ENCODE measurements at places on chromosomes 13 and 19.
A peak's percentile ranks its signal among the peaks of the same experiment; 100 is the strongest.

DNA sequence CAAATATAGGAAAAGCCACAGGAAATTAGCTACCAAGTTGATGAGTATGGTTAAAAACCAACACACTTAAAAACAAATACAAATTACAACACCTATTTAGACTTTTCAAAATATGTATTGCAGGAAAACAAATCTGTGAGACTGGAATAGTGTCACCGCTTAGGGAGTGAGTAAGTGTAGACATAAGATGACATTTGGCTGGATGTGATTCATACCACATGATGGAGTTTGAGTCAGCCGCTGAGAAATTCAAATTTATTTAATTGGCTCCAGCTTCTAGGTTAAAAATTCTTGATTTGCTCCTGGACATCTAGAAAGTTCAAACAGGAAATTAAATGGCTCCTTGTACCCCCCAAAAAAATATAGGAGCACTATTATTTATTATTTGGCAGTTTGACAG lies 531.7 kb downstream of the SLITRK1 start:
- DNase-seq = no peak

DNA sequence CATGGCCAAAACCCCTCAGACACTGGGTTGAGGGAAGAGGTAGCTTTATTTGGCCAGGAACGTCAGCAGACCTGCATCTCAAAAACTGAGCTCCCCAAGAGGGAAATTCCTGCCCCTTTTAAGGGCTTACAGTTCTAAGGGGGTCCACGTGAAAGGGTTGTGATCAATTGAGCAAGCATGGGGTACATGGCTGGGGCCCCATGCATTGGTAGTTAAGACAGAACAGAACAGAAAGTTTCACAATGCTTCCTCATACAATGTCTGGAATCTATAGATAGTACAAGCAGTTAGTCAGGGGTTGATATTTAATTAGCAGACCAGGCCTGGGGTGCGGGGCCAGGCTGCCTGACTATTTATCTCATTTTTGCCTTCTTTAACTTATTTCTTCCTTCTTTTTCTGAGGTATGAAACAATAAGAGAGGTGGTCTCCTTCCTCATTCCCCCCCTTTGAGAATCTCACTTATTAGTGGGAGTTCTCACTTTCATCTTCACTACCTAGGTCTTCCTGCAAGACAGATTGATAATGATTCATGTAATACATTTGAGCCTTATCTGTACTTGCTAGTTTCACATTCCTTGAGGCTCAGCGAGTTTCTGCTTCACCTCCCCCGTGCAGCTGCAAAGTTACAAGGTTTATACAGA lies 84.8 kb downstream of the SLC25A15 start:
- DNase-seq = no peak

DNA sequence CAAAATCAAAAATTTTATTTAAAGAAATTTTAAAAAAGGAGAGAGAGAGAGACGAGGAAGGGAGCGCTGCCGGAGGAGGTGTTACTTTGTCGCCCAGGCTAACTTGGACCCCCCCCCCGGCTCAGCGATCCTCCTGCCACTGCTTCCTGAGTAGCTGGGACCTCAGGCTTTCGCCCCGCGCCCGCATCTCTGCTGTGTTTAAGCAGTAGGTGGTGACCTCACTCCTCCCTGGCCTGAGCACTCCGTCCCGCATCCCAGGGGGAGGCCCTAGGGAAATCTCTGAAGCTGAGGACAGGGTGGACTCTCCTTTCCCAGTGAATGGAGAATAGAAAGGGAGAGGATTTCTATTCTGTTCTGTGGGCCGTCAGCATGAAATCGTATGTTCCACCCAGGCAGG lies 485 bp upstream of the ZNF845 start:
- peak; percentile 16 for DNase-seq

DNA sequence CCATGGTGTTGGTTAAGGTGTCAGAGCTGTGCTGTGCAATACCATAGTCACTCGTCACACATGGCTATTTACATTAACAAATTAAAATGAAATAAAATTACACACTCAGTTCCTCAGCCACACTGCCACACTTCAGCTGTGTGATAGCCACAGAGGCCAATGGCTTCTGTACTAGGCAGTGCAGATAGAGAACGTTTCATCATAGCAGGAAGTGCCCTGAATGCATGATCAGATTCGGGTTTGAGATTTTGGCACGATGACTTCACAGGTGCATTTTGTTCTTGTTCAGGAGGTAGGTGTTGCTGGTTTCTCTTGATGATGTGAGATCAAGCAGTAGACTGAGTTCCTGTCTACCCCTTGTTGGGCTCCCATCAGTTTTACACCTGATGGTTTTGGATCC lies 6.5 kb downstream of the ARMC6 start:
- no peak for DNase-seq

DNA sequence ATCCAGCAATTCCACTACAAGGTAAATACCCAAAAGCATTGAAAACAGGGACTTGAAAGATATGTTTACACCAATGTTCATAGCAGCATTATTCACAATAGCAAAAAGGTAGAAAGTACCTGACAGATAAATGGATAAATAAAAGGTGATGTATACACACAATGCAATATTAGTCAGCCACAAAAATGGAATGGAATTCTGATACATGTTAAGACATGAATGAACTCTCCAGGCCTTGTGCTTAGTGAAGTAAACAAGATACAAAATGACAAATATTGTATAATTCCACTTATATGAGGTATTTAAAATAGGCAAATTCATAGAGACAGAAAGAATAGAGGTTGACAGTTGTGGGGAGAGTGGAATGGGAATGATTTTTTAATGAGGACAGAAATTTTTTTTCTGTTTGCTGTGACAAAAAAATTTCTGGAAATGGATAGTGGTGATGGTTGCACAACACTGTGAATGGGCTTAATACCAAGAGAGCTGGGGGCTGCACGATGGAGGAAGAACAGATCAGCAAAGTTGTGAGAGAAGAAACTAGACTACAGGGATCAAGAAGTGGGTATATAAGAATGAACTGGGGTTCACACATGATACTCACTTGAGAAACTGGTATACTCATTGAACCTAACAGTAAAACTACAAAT lies 137.2 kb downstream of the MZT1 start:
- DNase-seq = no peak

GRCh38 chr19:47719047-47719859 lies 6.0 kb downstream of the EHD2 start:
- DNase-seq = no peak

DNA sequence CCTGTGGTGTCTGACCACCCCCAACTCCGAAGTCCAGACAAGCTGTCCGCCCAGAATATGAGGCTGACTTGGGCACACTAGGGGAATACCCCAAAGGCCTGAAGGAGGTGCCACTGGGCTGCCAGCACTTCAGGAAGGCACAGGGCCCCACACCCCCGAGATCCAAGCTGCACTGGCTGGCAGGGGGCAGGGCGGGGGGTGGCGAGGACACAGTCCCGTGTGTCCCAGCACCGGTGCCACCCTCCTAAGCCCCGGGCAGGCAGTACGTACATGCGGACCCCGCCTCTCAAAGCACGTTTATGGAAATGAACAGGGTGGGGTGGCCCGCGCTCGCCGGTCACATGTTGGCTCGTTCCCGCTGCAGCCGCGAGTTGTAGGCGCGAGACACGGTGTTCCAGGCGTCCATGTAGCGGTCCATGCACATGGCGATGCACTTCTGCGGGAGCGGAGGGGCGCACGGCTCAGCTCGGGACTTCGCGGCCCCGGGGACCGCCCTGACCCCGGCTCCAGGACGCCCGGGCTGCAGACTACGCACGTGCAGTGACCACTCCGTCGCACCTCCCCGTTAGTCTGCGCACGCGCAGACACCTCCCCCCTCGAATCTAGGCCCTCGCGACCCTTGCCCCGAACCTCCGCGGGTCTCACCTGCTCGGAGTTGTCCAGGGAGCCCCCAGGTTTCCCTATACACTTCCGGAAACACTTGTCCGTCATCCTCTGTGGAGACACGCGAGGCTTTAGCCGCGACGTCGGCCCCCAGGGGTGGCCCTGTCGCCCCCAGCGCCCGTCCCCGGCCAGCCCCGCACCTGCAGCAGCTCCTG lies 566 bp downstream of the TIMM13 start:
- no peak for DNase-seq

DNA sequence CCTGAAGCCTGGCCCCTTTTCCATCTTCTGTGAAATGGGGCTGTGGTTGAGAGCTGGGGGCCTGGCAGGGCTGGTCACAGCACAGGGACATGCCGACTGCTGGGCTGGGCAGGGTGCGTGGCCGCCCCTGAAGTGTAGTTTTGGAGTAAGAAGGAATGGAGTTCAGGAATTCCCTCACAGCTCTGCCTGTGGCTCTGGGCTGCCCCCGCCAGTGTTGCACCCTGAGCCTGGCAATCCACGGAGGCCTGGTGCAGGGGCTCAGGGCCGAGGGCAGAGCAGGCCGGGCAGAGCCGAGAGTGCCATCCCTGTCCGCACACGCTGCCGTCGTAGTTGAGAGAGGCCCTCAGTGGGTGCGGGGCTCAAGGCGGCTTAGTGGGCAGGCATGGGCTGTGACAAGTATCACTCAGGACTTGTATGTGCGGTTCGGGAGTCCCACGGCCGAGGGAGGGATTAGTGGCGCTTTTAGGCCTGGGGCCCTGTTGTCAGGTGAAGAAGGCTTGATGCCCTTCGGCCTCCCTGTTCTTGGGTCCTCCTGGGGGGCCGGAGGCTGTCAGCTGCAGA lies 9.7 kb downstream of the SPPL2B start:
- no peak for DNase-seq

- no peak for DNase-seq
These were observed 161.4 kb downstream of the EFNB2 start for GRCh38 chr13:106373989-106374572.

- DNase-seq = no peak
These were observed 40.9 kb upstream of the VSTM2B start for GRCh38 chr19:29484876-29485275.

DNA sequence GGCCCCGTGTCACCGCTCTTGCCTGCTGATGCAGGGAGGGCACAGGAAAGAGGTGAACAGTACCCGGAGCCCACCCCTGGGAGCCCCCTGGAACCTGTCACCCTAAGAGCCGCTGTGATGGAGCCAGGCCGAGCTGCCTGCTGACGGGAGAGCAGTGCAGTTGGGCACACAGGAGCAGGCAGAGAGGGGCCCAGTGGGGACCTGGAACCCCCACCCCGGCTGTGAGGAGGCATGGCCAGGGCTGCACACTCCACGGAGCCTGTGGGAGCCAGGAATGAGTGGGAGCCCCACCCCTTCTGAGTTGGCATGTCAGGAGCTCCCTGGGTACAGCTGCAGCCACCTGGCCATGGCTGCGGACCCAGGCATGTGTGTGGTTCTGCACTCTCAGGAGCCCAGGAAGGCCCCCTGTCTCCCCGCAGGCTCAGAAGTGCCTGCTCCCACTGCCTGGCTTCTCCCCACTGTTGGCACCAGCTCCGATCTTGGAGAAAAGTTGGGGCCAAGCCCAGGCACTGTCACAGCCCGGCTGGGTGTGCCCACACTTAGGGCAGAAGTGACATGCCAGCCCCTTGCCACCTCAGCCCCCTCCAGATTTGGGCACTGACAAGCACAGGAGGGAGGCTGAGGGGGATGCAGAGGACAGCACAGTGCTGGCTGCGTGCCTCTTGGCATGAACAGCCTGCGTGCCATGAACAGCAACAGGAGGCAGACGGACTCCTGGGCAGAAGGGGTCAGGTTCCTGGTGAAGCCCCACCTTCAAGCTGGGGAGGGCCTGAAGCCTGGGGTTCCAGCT lies 6.3 kb downstream of the CFAP97D2 start:
- no peak for DNase-seq

GRCh38 chr19:40165362-40165937 lies 25.8 kb upstream of the MAP3K10 start:
- DNase-seq = no peak

GRCh38 chr19:18110609-18111232 lies 13.1 kb downstream of the MAST3 start:
- no peak for DNase-seq

- no peak for DNase-seq
These were observed 3.4 kb downstream of the PCDH9 start for GRCh38 chr13:67226696-67227095.

- DNase-seq = no peak
These were observed 16.1 kb upstream of the TPT1 start for GRCh38 chr13:45356966-45357672.

- no peak for DNase-seq
These were observed 58.0 kb downstream of the ABCC4 start for GRCh38 chr13:95243207-95243606.

DNA sequence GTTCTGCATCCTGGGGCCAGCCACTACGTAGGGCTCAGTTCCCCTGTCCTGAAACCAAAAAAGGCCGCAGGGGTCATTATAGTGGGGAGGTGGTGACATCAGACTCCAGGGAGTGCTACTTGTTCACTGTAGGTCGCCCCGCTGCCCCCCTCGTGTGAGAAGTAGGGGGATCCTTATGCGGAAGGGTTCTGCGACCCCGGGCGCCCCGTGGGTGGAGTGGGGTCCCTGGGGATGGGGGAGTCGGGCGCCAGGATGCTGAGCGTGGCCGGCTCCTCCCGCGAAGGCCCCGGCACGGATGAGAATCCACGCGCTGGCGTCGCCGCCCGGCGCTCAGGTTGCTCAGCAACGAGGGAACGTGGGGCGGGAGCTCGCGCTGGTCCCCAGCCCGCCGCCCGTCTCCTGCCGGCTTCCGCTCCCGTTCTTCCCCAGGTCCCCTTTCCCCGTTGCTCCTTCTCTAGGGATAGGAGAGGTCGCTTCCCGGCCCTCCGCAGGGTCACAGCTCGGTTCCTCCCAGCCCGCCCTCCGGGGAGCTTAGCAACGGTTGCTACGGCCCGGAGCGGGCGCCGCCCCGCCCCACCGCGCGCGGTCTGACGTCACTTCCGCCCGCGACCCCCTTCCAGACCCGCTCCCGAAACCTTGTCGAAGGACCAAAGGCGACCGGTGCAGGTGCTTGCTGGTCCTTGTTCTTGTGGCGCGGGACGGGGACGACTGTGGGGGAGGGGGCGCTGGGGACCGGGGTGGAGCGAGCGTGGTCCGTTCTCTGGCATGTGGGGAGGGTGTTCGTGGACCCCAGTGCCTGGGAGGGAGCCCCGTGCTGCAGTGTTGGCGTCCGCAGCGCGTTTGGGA lies at the start of gene NAT14:
TSS of gene NAT14 (plus strand) at position 596 of the 846 bp plus-strand sequence. CDS start 521 bp downstream, outside the sequence.
- peak; percentile 42 for DNase-seq

DNA sequence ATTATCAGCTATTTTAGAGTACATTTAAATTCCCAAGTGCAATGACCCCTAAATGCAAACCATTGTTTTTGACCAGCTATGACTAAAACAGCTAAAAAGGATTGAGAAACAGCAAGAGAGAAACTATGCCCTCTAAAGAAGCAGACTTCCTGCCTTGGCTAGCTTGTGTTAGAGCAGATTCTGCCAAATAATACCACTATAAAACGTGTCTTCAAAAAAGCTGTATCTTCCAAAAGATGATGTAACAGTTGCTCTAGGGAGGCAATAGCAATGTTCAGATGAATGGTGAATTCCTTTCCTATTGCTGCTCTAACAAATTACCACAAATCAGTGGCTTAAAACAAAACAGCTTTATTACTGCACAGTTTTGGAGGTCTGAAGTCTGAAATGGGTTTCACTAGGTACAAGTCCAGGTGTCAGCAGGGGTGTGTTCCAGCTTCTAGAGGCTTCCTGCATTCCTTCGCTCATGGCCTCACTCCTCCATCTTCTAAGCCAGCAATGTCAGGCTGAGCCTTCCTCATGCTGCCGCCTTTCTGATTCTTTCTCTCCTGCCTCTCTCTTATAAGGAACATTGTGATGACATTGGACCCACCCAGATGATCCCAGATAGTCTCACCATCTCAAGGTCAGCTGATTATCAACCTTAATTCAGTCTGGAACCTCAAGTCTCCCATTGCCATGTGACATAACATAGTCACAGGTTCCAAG lies 84.5 kb downstream of the LRRC63 start:
- no peak for DNase-seq

GRCh38 chr13:43953370-43953769 lies 73.7 kb downstream of the LACC1 start:
- no peak for DNase-seq

All from stimulated activated CD4-positive, alpha-beta T cell treated with anti-CD3 and anti-CD28 coated beads, Interleukin-1b, Interleukin-23, amount 100 ng/mL, for 24 hours (primary cell).